ENCODE measurements at places on chromosomes 1 and 21.

GRCh38 chr1:214417545-214418210 is 133.7 kb downstream of the PTPN14 start:
- DNase-seq = no peak

GRCh38 chr1:17544776-17545350 is 5.4 kb downstream of the ARHGEF10L start:
- no peak for DNase-seq

GRCh38 chr1:156100205-156100995 is 14.1 kb upstream of the LMNA start:
- DNase-seq = no peak

DNA sequence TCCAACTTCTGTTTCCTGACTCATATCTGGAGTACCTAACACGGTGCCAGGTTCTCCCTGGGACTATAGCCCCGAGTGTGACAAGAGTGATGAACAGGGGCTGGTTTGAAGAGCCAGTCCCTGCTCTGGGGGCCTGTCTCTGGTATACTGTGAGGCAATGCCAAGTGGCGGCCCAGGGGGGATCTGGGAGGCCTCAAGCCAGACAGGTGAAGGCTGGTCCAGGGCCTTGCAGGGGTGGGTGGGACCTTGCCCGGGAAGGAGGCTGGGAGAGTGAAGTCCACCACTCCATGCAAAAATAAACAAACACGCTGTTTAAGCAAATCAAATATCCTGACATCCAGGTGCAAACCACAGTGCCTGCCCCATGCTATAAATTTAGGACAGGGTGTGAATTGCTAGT is 6.8 kb upstream of the PLXNA2 start:
- no peak for DNase-seq

DNA sequence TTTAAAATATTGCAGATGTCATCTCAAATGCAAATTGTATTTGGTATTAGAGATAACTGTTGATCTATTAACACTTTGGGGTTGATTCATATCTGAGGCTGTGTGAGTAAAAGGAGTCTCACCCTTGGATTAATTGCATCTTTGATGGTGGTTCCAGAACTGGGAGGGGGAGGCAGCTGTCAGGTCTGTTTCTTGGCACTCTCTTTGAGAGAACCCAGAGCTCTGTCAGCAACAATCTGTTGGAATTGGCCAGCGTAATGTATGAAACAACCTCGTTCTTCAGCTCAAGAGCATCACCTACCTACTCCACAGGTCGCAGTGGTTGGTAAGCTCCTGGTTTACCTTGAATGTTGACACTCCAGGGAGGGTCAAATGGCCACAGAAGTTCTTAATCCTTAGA is 424.1 kb downstream of the CAMTA1 start:
- no peak for DNase-seq

GRCh38 chr1:209412036-209412435 is 171.5 kb upstream of the CAMK1G start:
- DNase-seq = no peak

GRCh38 chr1:11107599-11107998 is 7.9 kb upstream of the EXOSC10 start:
- no peak for DNase-seq

DNA sequence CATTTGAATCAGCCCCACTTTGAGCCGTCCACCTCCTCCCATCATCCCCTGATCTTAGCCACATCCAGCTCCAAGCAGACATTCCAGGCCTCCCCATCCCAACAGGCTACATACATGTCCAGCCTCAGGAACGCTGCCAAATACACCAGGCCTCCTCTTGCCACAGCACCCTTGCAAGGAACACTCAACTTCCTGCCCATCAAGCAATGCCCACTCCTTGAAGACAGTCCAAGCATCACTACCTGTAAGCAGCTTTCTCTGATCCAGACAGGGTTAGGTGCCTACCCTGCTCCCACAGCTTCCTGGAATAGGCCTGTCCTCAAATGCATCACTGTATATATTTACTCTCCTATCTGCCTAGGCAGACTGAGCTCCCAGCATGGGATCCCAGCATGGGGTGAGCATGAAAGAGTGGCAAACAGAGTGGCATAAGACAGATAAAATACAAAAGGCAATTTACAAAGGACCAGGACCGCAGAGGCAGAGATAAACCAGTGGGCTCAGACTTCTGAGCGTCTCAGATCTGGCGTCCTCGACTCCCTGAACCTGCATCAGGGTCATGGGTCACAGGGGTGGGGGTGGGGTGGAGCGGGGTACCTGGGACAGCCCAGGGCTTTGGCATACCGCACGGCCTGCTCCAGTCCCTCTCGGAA is 816 bp downstream of the HYI start:
- DNase-seq = no peak

- no peak for DNase-seq
Observed at GRCh38 chr1:47725000-47725473, 272.1 kb downstream of the TRABD2B start.

DNA sequence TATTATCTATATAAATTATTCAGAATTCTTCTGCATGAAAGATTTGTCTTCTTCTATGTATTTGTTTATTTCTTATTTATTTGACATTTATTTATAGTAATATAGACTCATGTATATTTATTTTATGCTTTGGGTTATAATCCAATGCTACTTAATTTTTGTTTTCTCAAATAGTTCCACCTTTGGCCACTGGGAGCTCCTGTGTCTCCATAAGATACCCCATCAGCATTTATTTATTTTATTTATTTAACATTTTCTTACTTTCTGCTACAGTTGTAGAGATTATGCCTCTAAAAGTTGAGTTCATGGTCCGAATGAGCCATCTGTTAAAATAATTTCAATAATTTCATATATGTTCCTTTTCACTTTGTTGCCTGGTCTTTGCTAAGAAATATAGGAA is 289.4 kb downstream of the ADGRL2 start:
- no peak for DNase-seq

- no peak for DNase-seq
Observed at GRCh38 chr1:83766241-83766691, 232.7 kb downstream of the TTLL7 start.

DNA sequence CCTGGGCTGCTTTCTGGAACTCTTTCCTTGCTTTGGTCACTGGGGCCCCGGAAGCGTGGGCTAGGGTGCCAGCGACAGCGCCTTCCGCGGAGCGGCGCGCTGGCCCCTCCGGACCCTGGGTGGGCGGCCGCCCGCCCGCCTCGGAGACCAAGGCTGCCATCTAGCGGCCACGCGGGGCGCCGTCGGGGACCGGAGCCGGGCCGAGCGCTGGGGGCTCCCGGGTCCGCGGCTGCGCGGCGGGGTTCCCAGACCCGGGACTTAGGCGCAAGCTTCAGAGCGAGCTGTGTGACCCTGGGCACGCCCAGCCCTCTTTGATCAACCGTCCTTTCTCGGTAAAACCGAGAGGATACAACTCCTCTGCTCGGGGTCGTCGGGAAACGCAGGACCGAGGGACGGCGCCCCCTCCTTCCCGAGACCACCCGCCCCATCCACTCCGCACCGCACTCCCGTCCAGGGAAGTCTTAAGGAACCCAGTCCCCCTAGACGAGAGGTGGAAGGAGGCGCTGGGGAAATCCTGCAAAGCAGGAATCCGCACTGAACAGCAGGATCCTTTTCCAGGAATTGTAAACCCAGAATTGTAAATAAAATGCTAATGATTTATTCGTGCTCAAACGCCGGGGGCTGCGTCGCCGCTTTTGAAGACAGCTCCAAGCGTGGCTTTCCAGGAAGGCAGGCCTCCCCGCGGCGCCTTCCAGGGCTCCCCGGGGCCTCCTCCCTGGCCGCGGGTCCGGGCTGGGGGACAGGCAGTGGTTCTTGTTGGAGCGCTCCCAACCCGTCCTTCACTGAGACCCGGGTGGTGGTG is 41.2 kb downstream of the RRAGC start:
- DNase-seq = peak; percentile 59

- DNase-seq = no peak
Observed at GRCh38 chr21:43884012-43884860, 19.2 kb downstream of the AGPAT3 start.

DNA sequence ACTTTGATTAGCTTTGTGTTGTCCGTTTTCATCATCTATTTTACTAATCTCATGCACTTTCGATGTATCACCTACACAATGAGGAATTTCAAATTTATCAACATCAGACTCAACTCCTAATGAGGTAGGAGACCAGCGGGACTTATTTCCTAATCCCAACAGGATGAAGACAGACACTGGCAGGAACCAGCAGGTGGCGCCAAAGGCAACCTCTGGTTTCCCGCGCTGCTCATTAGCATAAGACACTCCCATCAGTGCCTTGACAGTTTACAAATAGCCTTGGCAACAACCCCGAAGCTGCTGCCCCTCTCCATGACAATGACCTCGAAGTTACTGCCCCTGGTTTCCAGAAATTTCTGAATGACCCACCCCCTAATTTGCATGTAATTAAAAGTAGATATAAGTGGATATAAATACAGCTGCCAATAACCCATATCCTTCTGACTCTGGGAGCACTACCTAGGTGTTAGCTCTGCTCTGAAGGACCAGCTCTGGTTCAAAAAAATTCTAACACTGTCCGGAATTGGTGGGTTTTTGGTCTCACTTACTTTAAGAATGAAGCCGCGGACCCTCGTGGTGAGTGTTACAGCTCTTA is 974.8 kb downstream of the ADGRL2 start:
- DNase-seq = no peak

- no peak for DNase-seq
Observed at GRCh38 chr1:106523497-106523896, 533.0 kb upstream of the PRMT6 start.

DNA sequence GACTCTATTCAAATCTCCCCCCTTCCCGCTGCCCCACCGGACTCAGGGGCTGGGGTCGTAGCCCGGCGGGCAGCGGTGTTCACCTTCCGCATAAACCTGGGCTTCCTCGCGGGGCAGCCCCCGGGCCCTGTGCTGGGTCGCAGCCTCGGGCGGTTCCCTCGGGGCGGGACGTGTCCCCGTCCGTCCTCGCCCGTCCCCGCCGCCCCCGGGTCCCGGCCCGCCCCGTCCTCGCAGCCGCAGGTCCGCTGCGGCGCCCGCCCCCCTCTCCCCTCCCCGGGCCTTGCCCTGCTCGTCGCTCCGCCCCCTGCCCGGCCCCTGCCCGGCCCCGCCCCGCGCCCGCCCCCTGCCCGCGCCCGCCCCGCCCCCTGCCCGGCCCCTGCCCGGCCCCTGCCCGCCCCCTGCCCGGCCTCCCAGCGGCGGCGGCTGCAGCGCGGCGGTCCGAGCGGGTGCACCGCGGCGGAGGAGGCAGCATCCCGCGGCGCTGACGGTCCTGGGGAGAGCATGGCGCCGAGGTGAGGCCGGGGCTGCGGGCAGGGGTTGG is at the start of gene COL18A1:
Gene COL18A1 (plus strand): TSS at position 436 of the 541 bp plus-strand sequence. CDS start 66 bp downstream, at position 502.
- peak; percentile 57 for DNase-seq

GRCh38 chr1:24277420-24278169 is 41.6 kb upstream of the GRHL3 start:
- no peak for DNase-seq

DNA sequence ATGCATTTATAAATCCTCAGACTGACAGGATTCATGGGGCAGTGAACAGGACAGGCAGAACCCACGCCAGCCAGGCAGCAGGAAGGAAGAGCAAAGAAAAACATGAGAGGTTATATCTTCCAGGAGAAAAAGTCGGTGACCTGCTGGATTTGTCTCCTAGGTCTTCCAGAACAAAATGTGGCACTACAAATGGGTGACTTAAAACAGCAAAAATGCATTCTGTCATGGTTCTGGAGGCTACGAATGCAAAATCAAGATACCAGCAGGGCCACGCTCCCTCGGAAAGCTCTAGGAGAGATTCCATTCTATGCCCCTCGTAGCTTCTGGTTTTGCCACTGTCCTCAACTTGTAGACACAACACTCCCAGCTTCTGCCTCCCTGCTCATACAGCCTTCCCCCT is 63.4 kb downstream of the PSMG1 start:
- no peak for DNase-seq

DNA sequence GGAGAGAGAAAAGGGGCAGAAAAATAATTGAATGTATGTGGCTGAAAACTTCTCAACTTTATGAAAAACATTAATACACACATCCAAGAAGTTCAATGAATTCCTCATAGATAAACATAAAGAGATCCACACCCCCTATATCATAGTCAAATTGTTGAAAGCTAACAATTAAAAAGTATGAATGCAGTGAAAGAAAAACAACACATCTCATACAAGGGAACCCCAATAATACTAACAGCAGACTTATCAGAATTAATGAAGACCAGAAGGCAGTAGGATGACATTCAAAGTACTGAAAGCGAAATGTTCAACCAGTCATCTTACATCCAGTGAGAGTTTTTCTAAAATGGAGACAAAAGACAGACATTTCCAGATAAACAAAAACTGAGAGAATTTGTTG is 134.4 kb downstream of the FMN2 start:
- DNase-seq = no peak

GRCh38 chr1:16392740-16393569 is 25.9 kb downstream of the SZRD1 start:
- no peak for DNase-seq

DNA sequence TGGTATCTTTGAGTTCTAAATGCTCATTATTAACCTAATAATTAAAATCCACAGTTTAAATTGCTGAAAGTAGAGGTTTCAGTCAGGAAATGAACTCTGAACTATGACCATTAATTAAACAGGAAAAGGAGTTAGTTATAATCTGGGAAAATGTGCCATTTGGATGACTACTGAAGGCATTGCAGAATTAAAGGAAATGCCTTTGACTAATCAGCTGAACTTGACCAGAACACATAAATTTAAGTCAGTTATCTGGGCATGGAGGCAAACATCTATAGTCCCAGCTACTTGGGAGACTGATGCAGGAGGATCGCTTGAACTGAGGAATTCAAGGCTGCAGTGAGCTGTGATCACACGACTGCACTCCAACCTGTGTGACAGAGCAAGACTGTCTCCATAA is 31.9 kb downstream of the SLC44A5 start:
- no peak for DNase-seq

DNA sequence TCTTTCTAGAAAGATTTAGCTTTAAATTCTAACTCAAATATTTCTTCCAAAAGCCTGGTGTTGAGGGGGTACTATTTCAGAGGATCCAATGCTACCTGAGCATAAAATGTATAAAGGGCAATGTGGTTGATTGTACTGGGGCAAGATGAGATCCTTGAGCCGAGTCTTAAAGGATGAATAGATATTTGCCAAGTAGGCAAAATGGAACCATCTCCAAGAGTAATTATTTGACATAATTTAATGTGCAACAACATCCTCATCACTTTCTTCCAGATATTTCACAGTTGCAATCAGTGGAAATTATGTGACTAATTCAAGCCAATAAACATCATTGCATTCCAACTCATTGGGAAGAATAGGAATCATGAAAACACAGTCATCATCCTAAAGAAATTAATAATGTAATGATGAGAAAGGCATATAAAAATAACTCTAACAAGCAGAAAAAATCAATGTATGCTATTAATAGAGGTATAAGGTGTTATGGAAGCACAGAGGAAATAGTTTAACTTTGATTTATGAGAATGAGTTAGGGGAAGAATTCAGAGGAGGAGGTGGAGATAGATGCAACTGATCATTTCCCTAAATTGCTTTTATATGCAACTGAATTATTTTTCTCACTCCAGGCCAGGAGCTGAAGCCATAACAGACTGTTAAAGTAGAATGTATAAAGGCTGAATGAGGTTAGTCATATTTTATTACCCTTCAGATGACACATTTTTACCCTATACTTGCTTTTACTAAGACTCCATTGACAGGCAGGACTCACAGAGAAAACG is 30.0 kb upstream of the RGS4 start:
- no peak for DNase-seq
